ENCODE measurements at places on chromosomes 1 and 21. TPM values are rescaled to one million over a fixed set of nuclear protein-coding genes. Genes with fewer than 3 reads are reported as not detected.
A peak's percentile ranks its signal among the peaks of the same experiment; 100 is the strongest.

DNA sequence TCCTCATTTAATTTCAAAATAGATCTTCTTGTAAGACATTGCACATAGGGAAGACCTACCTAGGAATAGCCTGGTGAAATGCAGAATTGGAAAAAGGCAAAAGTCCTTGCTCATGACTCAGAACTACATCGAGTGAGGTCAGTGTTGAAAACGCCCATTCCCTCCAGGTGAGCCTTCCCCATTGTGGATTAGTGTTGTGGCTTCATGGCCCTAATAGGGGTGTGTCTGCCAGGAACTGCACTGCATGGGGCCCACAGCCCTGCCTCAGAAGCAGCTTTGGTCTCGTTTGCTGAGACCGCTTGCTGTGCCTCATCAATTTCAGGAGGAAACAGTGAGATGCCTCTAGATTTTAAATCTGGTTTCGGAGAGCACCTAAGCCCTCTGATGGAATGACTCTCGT, 17.0 kb downstream of the TFF3 start:
- no peaks in the 10 kb centered on the region for H3K27me3 ChIP-seq
- H3K27ac ChIP-seq = no peak overlapping the region
- no peak overlapping the region for H3K4me3 ChIP-seq
- H3K36me3 ChIP-seq = no peaks in the 10 kb centered on the region
- H3K4me1 ChIP-seq = no peaks in the 10 kb centered on the region
- no peak for DNase-seq

GRCh38 chr1:196481616-196482015, 126.6 kb downstream of the KCNT2 start:
- no peak overlapping the region for H3K4me3 ChIP-seq
- no peaks in the 10 kb centered on the region for H3K36me3 ChIP-seq
- DNase-seq = no peak
- H3K27me3 ChIP-seq = no peaks in the 10 kb centered on the region

GRCh38 chr1:55476445-55477015, 261.4 kb upstream of the USP24 start:
- DNase-seq = no peak
- no peaks in the 10 kb centered on the region for H3K4me1 ChIP-seq
- no peak overlapping the region for H3K4me3 ChIP-seq
- no peak overlapping the region for H3K27ac ChIP-seq
- H3K36me3 ChIP-seq = no peaks in the 10 kb centered on the region

GRCh38 chr1:35718492-35719336, at the start of gene C1orf216:
Gene C1orf216, minus strand, starts transcription at chr1:35718884. Its CDS starts 2,563 bp downstream, at chr1:35716321.
- no peaks in the 10 kb centered on the region for H3K36me3 ChIP-seq
- H3K27ac ChIP-seq = peak within 1 kb of the TSS; percentile 26
- H3K4me1 ChIP-seq = peaks cover 4% of the 10 kb centered on the region
- H3K4me3 ChIP-seq = peak within 1 kb of the TSS; percentile 82
- H3K27me3 ChIP-seq = no peaks in the 10 kb centered on the region
- DNase-seq = peak; percentile 68

- peaks cover 9% of the 10 kb centered on the region for H3K4me1 ChIP-seq
- no peak overlapping the region for H3K27ac ChIP-seq
- no peaks in the 10 kb centered on the region for H3K36me3 ChIP-seq
Measured at GRCh38 chr1:58854576-58854975, 70.7 kb upstream of the JUN start.

GRCh38 chr21:45255381-45256020, 32.2 kb downstream of the POFUT2 start:
- H3K4me3 ChIP-seq = no peak overlapping the region
- no peak for DNase-seq
- peaks cover 6% of the 10 kb centered on the region for H3K4me1 ChIP-seq
- no peak overlapping the region for H3K27ac ChIP-seq
- no peaks in the 10 kb centered on the region for H3K27me3 ChIP-seq

DNA sequence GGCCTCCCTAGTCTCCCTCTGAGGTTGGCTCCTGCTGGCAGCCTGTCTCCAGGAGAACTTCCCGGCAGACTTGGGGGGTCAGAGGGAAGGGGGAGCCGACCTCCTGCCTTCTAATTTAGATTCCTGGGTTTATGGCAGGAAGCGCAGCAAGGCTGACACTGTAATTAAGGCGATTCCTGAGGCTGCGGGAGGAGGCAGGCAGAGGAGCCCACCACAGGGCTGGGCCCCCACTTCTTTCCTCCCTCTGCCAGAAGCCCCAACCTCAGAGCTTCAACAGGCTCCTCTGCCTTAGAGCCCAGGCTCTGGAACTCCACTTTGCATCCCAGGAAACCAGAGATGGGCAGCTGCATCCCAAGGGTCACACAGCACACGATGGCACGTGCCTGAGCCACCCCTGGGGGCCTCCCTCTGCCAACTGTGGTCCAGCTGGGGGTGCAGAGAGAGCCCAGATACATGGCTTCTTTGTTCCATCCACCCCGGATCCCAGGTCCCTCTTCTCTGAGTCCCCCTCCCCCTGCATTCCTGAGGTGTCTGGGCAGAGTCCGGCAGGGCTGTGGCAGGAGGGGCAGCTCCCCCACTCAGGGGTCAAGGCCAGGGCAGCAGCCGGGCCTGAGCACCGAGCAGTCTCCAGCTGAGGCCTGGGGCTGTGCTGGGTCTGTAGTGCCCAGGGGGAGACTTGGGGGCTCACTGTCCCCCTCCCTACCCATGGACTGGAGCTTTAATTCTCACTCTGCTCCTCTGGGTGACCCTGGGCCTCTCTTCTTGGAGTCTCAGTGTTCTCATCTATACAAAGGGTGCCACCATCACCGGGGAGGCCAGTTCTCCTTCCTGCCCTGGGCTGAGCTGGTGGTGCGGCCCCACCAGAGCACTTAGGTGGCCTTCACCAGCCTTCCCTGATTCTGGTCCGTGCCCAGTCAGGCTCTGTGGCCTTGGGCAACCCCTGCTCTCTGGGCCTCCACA, 39.4 kb upstream of the FAM131C start:
- no peaks in the 10 kb centered on the region for H3K36me3 ChIP-seq
- peak overlapping the region; percentile 47 for H3K27ac ChIP-seq
- peaks cover 21% of the 10 kb centered on the region for H3K4me1 ChIP-seq
- peak; percentile 77 for DNase-seq

GRCh38 chr1:194013561-194013960, 827.1 kb upstream of the B3GALT2 start:
- no peak overlapping the region for H3K27ac ChIP-seq
- H3K4me1 ChIP-seq = no peaks in the 10 kb centered on the region
- no peaks in the 10 kb centered on the region for H3K36me3 ChIP-seq
- DNase-seq = no peak
- no peak overlapping the region for H3K4me3 ChIP-seq
- H3K27me3 ChIP-seq = no peaks in the 10 kb centered on the region

- H3K36me3 ChIP-seq = no peaks in the 10 kb centered on the region
- no peaks in the 10 kb centered on the region for H3K4me1 ChIP-seq
- H3K27me3 ChIP-seq = no peaks in the 10 kb centered on the region
- no peak for DNase-seq
Measured at GRCh38 chr1:184059887-184060286, 8.4 kb downstream of the TSEN15 start.

GRCh38 chr1:227946624-227947385, 927 bp downstream of the WNT9A start:
- H3K4me3 ChIP-seq = peak overlapping the region; percentile 67
- DNase-seq = peak; percentile 89
- no peaks in the 10 kb centered on the region for H3K36me3 ChIP-seq
- H3K27ac ChIP-seq = peak overlapping the region; percentile 70
- H3K27me3 ChIP-seq = no peaks in the 10 kb centered on the region

- no peaks in the 10 kb centered on the region for H3K27me3 ChIP-seq
- no peak overlapping the region for H3K4me3 ChIP-seq
- H3K36me3 ChIP-seq = no peaks in the 10 kb centered on the region
- no peaks in the 10 kb centered on the region for H3K4me1 ChIP-seq
Measured at GRCh38 chr1:80050085-80050484, 1043.6 kb upstream of the ADGRL4 start.

DNA sequence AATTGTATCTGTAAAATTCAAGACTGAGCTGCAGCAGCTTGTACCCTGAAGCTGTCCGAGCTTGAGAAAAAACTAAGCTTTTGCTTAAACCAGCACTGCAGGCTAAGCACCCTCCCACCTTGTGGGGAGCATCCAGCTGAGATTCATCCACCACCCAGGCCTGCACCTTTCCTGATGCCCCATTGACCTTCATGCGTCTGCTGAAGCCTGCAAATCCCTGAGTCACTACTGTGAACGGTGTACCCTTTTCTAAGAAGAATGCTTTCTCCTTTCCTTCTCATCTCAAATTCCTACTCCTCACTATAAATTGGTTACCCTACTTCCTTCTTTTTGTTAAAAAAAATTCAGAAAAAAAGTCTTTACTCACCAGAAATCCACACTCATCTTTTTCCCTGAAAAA, 90.9 kb upstream of the RGS18 start:
- H3K4me3 ChIP-seq = no peak overlapping the region
- H3K27me3 ChIP-seq = no peaks in the 10 kb centered on the region
- no peak for DNase-seq
- H3K27ac ChIP-seq = no peak overlapping the region

- no peaks in the 10 kb centered on the region for H3K36me3 ChIP-seq
- no peak overlapping the region for H3K4me3 ChIP-seq
- peaks cover 27% of the 10 kb centered on the region for H3K4me1 ChIP-seq
- H3K27me3 ChIP-seq = no peaks in the 10 kb centered on the region
Measured at GRCh38 chr1:171258943-171259342, 10.6 kb downstream of the FMO1 start.

DNA sequence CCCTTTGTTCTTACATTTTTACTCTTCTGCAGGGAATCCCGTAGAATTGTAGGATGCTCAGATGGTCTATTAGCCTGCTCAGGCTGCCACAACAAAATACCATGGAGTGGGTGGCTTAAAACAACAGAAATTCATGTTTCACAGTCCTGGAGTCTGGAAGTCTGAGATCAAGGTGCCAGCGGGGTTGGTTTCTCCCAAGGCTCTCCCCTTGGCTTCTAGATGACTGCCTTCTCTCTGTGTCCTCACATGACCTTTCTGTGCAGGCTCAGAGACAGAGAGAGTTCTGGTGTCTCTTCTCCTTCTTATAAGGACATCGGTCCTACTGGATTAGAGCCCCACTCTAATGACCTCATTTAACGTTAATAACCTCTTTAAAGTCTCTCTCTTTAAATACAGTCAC, 41.7 kb downstream of the HUNK start:
- peaks cover 2% of the 10 kb centered on the region for H3K4me1 ChIP-seq
- no peak overlapping the region for H3K4me3 ChIP-seq
- H3K27ac ChIP-seq = no peak overlapping the region
- no peak for DNase-seq
- H3K36me3 ChIP-seq = no peaks in the 10 kb centered on the region
- H3K27me3 ChIP-seq = no peaks in the 10 kb centered on the region

GRCh38 chr1:6329851-6330250, 63.7 kb downstream of the ACOT7 start:
- H3K4me3 ChIP-seq = no peak overlapping the region
- peaks cover 18% of the 10 kb centered on the region for H3K4me1 ChIP-seq
- no peak for DNase-seq
- no peaks in the 10 kb centered on the region for H3K27me3 ChIP-seq
- peak overlapping the region; percentile 53 for H3K27ac ChIP-seq

The KRTAP11-1 gene
- total RNA-seq = not detected

The IL6R gene
- total RNA-seq = 12.9 TPM

The AMY1C gene
- 0.40 TPM for total RNA-seq

The CATSPERE gene
- 3.0 TPM for total RNA-seq

The SLC6A9 gene
- total RNA-seq = 8.3 TPM

The PRR9 gene
- 1.3 TPM for total RNA-seq

All from ovary (tissue), 10 donors.